ENCODE measurements at places on chromosomes 7 and 10.

- DNase-seq, result no peak
Observed at GRCh38 chr7:22669692-22670421, 57.1 kb upstream of the IL6 start.

DNA sequence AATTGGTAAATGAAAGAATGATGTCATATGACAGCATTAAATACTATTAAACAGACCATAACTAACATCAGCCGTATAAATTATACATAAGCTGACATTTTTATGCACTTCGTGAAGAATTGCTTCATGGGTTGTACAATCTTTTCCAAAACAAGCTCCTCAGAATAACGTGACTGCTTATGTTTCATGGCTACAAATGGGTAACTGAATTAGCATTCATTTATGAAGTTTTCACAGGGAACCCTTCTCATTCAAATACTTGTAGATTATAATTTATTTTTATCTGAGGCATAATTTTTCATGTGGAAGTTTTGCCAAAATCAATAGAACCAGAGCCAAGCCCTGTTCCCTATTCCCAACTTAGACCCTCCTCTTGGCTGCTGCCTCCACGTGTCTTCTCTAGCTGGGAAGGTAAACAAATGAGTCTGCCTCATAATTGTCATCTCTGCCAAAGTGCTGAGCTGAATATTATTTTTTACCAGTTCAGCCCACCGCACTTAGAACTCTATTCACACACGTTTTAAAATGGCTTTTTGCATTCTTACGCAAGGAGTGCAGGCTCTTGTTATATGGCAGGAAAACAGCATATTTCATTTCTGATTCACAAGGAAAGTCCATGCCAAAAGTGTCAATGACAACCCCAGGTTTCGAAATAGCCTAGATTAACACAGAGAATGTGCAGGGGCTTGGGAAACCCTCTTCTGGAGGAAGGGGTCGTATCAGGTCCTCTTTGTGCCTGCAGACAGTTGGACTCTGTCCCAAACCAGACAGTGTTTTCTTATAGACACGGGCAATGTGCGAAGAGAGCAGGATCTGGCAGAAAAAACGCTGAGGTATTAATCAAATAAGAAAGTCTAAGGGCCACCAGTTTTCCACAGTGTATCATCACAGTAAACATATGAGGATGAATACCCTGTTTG is 370.7 kb upstream of the MGMT start:
- DNase-seq, result no peak

GRCh38 chr10:103667356-103667755 is 173.9 kb downstream of the NEURL1 start:
- no peak for DNase-seq

DNA sequence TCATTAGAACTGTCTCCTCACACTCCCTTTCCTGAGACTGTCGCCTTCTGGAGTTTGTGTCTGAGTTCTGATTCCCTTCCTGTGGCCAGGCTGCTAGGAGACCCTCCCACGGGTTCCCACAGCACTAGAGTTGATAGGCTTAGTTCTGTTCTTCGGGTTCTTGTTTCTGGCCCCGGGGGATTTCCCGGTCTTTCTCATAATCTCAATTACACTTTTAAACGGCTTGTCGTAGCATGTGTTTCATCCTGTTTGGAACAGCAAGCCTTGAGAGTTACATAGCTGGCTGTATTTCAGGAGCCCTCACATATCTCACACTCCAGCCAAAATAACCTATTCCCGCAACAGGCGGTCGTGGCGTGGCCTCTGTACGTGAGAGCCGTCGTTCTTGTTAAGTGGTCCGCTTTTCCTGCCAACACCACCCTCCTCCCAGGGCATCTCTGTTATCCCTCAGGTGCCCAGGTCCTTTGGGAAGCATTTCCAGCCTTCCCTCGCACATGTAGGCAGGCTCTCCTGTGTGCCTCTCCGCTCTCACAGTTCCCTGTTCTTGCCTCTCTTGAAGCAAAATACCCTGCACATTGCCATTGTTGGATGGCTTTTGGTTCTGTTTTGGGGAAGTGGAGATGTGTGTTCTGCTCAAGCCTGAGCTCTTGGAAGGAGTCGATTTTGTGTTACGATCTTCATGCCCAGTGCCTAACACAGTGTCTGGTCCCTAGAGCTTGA is 46.0 kb downstream of the CDC123 start:
- DNase-seq, result peak; percentile 41

DNA sequence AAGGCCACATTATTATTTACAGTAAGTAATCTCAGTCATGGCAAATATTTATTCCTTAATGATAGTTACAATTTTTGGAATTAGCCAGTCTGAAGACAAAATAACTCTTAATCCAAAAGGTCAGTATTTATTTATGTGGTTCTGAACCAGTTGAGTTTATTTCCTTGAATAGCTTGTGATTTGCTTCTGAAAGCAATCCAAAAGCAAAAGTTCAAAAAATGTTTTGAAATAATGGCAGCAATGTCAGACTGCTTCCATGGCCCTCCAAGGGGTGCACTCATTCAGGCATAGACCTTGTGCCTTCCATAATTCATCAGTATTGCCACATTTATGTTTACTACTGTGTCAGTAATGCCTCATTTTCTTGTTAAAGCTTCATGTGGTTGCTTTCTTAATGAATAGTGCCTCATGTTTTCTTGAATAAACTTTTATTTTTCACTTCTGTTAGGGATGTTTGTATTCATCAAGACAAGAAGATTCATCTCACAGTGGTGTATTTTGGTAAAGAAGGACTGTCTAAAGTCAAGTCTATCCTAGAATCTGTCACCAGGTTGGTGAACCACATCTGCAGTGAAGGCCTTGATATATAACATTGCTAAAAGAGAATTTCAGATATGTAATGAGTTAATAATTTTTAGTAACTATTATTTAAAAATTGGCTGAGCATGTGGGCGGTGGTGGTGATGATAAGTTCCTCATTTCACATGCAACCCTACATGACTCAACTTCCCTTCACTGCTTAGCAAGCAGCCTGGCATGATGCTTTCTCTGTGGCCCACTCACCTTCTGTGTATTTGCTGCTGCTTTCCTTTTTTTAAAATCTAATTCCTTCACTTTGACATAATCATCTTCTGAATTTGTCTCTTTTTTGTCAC is 22.0 kb downstream of the CSGALNACT2 start:
- DNase-seq, result no peak

DNA sequence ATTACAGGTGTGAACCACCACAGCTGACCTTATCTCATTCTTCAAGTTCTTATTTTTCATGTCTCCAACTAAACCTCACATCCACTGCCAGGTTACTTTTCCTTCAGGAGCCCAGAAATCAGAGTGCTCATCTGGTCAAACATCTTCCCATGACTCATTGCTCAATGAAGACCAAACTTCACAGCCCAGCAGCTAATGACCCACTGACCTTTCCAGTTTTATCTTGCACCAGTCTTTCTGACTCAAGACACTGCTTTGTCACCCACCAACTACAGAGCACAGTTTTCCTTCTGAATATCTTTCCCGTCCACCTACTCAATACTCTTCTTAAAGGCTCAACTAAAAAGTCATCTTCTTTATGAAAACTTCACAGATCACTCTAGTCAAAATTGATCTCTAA is 245.1 kb downstream of the CHCHD3 start:
- no peak for DNase-seq
